ENCODE measurements at places on chromosomes 1 and 21.

DNA sequence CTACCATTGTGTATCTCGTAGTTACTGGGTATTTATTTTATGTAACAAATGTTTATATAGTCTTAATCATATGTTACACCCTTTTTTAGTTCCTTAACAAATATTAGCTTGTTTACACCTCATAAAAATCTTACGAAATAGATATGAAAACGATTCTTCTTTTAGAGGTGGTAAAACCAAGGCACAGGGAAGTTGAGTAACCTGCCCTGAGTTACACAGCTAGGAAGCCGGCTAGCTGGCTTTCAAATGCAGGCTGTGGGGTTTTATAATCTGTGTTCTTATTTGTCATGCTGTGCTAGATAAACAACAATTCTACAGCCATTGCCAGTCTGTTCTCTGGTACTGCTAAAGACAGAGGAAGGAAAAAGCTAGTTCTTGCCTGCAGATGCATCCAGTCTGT is 109.6 kb downstream of the NOS1AP start:
- DNase-seq, result no peak

DNA sequence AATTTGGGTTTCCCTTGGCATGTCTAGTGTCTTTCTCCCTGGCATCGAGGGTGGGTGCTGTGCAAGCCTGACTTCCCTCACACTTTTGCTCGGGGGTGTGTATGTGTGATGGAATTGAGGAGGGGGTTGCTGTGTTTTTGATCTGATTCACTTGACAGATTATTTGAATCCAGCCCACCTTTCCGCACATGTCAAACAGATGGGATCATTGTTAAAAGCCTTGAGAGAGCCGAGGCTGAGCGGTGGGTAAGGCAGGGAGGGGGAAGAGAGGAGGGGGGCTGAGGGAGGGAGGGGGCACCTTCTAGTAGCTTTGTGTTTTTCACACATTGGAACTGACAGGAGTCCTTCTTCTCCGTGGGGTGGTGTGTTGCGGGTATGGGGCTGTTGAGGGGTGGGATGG is 90.0 kb downstream of the PAPPA2 start:
- DNase-seq, result no peak

GRCh38 chr1:54815086-54815876 is 14.2 kb upstream of the TTC22 start:
- no peak for DNase-seq

GRCh38 chr1:100971021-100971420 is 54.6 kb downstream of the DPH5 start:
- no peak for DNase-seq

DNA sequence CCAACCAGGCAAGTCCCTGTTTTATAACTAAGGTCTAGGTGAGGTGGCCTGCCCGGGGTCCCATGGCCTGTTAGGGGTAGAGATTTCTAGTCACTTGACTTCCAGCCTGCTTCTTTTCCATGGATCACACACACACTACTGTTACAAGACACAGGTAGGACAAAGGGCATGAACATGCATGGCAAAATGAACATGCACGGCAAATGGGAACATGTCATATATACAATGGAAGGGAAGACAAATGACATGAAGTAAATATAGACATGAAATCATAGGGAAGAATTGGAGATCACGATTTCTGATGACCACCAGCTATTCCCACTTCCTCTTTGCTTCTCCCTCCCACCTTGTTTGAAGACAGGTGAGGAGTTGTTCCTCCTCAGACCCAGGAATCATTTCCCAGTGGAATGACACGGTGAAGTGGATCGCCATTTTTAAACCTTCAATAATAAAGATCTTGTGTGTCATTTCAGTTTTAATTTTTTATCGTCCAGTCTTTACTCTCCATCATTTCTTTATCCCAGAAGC is 47.6 kb upstream of the ATF3 start:
- DNase-seq, result no peak
